Activated CD8-positive, alpha-beta T cell treated with anti-CD3 and anti-CD28 coated beads for 36 hours (primary cell): ENCODE measurements at places on chromosomes 13 and 19.
A peak's percentile ranks its signal among the peaks of the same experiment; 100 is the strongest.

DNA sequence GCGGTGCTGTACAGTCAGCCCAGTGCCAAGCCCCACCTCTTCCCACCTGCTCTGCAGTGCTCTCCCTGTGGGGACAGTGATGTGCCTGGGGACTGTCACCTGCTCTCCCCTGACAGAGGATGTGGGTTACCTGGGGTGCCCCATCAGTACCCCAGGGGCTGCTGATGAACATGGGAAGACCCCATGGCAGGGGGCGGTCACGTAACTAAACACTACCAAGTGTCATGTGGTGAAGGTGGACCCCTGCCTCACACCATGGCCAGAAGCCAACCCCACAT lies 12.7 kb downstream of the KDM4B start:
- no peak for DNase-seq

- no peak for DNase-seq
Observed at GRCh38 chr13:69706807-69707206, 400.8 kb upstream of the ATXN8OS start.

DNA sequence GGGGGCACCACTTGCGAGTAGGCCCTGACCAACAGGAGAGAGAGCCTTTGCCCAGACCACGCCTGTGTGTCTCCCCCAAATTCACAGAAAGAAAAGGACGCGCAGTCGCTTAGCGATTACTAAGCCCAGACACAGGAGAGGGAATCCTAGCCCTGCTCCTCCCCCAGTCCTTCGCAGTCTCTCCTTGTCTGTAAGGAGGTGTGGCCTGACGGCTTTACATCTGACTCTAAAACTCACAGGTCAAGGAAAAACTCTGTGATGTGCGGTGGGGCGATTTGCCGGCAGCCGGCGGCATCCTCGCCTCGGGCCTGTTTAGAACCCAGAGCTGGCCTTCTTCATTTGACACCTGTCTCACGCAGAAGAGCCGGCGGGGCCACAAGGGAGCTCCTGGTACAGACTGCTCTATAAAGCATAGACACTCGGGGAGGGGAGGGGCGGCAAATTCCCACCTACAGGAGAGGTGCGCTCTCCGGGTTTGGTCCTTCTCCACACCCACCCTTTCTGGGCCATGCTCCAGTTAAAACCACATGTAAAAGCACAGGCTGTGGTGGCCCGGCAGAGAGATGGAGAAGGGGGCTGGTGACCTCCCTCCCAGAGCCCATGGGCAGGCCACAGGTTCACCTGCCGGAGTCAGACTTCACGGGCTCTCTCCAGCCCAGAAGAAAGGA lies 17.8 kb downstream of the GPR12 start:
- no peak for DNase-seq

- DNase-seq: no peak
Observed at GRCh38 chr13:62850331-62850730, 1434.7 kb upstream of the PCDH20 start.

DNA sequence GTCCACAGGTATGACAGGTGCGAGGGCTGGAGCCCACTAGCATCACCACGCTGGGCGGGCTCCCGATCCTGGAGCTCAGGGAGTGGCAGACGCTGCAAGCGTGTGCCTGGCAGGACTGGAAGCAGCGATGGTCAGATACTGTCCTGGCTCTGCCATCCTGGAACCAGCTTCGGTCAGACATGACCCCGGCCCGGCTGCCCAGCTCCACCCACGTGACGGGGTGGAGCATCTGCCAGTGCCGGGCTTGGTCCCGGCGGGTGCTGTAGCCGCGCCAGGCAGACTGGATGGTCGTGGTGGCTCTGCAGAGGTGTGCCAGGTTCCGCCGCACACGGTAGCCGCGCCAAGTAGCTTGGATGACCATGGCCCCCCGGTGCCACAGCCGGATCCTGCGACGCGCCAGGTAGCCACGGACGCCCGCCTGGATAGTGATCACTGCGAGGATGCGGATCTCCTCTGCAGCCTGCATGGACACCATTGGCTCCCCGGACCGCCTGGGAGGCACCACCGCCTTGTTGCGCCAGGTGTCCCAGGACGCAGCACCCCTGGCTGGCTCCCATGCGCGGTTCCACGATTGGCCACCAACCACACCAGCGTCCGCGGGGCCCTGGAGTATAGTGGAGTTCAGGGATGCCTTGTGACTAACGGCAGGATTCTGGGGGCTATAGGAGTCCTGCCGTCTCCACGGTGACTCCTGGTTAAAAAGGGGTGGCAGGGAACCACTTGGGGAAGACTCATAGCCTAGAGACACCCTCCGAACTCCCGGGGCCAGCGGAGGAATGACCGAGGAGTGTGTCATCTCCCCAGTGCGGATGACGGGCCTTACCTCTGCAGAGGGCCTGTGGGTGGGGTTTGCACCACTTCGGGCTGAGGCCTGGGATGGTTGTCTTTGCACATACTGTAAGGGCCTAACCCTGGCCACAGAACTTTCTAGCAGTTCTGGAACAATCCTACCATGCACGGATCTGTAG lies 16.5 kb downstream of the IQCN start:
- DNase-seq: no peak

DNA sequence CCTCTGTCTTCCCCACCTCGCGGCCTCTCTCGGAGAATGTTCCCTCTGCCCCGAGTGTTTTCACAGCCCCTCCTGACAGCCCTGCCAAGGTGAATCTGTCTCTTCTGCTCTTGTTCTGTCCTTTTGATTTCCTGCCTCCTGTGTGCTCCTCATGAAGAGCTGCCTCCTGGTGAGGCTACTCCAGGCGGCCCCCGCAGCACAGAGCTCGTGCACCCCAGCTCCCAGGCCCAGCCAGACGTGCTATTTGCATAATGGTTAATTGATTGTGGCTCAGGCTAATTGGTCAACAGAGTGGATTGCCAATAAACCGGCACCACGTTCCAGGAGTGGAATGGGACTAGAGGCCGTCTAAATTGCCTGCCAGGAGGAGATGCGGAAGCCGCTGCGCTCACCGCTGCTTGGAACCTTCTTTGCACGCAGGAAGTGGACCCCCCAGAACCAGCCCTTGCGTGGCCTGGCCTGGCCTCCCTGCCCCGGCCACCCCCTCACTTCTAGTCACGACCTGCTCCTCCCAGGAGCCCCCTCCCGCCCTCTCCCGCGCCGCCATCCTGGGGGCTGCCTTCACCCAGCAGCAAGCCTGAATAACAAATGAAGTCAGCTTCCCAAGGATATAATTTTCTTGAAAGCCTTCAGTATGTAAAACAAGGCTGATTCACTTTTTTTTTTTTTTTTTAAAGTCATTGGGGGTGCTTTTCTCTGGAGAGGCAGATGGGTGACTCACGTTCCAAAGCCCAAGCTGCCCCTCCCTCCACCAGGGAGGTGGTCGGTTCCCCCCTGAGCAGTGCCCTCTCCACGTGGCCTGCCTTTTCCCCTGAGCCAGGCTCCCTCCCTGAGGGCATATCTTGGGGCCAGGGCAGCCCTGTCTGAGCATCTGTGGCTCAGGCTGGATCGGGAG lies 144.0 kb downstream of the KDM4B start:
- DNase-seq: no peak

- DNase-seq: no peak
Observed at GRCh38 chr19:48136547-48136946, 25.9 kb upstream of the PLA2G4C start.

GRCh38 chr19:35141837-35142605 lies 1.0 kb upstream of the FXYD7 start:
- DNase-seq: peak; percentile 20

DNA sequence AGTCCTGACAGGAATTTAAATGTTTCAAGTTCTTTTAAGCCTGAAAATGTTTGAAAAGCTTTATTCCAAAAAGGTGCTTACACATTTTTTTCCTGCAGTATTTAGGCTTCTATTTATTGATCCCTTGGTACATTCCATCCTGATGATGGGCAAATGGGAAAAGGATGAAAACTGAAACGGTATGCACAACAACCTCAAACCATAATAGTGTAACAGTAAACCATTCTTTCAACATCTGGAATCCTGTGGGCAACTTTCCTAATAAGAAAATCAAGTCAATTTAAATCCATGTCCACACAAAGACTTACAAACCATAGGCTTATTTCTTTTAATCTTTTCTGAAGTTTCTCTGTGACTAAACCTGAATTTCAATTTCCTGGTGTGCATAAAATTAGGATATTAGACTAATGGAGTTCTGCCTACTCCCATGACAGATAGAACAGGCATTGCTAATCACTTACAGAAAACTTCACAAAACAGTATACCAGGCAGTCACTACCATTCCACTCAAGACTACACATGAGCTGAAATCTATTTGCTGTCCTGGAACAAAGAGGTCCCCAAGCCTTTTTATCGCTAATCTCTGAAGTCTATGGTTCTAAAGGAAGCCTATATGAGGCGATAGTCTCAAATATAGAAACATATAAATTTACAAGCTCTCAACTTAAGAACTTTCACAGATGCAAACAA lies 103.3 kb downstream of the DLEU7 start:
- DNase-seq: no peak

DNA sequence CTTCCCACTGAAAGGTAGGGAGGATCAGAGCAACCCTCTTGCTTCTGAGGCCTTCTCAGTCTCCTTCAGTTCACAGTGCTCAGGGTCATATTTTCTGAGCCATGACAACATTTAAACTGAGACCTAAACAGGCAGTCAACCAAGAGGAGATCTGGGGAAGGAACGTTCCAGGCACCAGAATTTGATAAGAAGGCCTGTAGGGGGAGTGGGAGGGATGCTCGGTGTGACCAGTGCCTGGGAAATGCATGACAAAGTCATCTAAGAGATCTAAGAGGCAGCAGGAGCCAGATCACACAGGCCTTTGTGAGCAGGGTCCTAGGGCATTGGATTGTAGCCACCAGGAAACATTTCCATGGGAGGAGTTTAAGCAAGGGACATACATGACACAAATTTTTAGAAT lies 71.6 kb downstream of the SHISA2 start:
- peak; percentile 17 for DNase-seq

DNA sequence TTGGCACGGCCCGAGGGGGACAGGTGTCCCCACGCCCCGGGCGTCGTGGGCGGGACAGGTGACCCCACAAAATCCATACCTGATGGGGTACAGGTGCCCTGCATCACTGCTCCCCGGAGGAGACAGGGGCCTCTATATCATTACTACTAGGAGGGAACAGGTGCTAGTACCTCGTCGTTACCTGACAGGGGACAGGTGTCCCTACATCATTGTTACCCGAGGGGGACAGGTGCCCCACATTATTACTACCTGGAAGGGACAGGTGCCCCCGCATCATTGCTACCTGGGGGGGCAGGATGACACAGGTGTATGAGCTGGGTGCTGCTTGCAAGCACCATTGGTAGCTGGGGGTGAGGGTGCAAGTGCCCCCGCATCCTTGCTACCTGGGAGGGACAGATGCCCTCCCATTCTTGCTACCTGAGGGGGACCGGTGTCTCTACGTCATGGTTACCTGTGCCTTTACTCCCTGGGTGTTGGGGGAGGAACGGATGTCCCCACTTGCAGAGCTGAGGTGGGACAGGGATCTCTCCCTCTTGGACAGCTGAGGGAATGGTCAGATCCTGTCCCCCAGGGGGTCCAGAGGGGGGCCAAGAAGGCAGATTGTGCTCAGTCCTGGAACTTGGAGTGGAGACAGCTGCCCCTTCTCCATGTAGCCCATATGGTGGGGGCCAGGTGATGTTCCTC lies 620 bp downstream of the CRTC1 start:
- no peak for DNase-seq

GRCh38 chr13:94415500-94416237 lies 63.8 kb downstream of the DCT start:
- no peak for DNase-seq

- DNase-seq: no peak
Observed at GRCh38 chr13:98842070-98842469, 89.6 kb upstream of the SLC15A1 start.
